ENCODE measurements at places on chromosomes 7 and 10. TPM values are rescaled to one million over a fixed set of nuclear protein-coding genes. Genes with fewer than 3 reads are reported as not detected.

Gene PLA2G12B
- not detected for total RNA-seq

Gene OR2A1
- 0.36 TPM for total RNA-seq

DNA sequence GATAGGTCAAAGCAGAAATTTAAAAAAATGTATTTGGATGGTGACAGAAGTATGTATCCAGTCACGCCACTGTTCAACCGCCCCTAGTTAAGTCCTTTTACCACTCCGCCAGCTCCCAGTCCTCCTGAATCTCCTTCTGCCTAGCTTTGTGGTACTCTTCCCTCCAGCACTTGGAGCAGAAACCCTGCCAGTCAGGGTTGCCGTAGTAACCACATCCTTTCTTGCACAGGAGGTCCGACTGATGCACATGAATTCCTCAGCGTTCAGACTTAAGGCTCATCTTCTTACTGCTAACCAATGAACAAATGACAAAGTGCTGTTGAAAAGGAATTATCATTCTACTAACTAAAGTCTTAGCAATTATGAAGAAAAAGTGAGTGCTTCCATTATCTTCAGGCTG is 175.3 kb upstream of the KCTD7 start:
- no peak overlapping the region for H3K27ac ChIP-seq
- H3K27me3 ChIP-seq, result no peaks in the 10 kb centered on the region
- no peak for DNase-seq

DNA sequence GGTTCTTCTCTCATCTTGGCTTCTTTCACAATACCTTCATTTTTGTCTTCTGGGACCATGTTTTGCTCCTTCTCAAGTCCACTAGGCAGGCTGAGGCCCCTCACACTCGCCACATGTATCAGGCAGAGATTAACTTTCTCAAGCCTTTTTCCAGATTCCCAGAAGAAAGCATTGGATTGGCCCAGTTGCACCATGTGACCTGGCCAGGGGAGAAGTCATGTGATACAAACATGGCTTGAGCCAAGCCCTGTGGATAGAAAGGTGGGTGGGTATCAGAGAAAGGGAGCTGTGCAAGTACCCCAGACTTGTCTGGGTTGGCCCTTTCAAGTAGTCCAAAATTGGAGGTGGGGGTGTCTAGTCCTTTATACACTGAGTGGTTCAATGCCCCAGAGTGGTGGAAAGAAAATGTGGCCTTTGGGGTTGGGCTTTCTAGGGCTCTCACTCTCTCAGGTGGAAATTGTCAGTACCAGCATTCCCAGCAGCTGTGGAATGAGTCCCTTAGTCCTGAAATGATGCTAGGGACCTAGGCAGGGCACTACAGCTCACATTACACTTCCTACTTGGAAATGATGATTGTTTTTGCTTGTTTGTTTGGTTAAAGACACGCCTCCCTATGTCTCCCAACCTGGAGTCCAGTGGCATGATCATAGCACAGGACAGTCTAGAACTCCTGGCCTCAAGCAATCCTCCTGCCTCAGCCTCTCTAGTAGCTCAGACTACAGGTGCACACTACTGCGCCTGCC is 36.9 kb upstream of the C10orf67 start:
- no peak overlapping the region for H3K4me3 ChIP-seq
- DNase-seq, result no peak
- H3K27me3 ChIP-seq, result no peaks in the 10 kb centered on the region
- no peaks in the 10 kb centered on the region for H3K4me1 ChIP-seq
- H3K27ac ChIP-seq, result no peak overlapping the region

DNA sequence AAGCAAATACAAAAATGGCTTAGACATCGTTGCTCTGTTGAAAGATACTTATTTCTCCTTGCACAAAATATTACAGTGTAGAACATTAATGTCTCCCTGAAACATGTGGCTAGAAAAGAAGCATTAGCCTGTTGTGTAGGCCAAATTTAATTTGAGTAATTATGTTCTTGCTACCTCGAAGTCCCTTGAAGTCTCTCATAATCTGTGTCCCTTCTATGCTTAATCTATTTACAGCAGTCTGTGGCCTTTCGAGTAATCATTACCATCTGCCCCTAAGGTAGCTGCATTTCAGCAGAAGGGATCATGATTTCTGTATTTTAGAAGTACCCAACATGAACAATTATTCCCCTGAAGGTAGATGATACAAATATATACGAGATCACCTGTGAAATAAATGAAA is 615.2 kb downstream of the GRM8 start:
- DNase-seq, result no peak
- no peak overlapping the region for H3K27ac ChIP-seq
- no peaks in the 10 kb centered on the region for H3K27me3 ChIP-seq
- H3K4me1 ChIP-seq, result no peaks in the 10 kb centered on the region
- no peaks in the 10 kb centered on the region for H3K36me3 ChIP-seq

DNA sequence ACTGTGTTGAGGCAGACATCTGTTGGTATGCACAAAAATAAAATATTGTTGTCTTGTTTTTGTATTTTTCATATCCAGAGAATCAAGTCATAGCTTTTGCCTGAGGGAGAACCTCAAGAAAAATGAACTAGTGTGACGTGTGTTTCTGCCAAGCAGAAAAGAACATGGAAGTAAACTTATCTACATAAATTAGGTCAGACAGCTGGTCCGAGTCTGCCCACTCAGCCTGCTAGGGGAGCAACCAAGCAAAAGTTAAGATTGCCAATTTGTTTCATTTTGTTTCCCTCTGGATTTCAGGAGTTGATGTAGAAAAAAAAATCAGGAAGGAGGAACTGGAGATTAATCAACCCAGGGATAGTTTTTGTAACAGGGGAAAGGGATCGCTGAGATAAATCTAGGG is 572.4 kb upstream of the LRRTM3 start:
- no peaks in the 10 kb centered on the region for H3K4me1 ChIP-seq
- H3K27me3 ChIP-seq, result no peaks in the 10 kb centered on the region
- no peak overlapping the region for H3K27ac ChIP-seq
- H3K4me3 ChIP-seq, result no peak overlapping the region
- no peak for DNase-seq
- no peaks in the 10 kb centered on the region for H3K36me3 ChIP-seq

GRCh38 chr10:29102233-29102632 is 186.6 kb upstream of the LYZL1 start:
- H3K4me3 ChIP-seq, result no peak overlapping the region
- no peaks in the 10 kb centered on the region for H3K36me3 ChIP-seq
- no peak for DNase-seq
- H3K4me1 ChIP-seq, result peaks cover 15% of the 10 kb centered on the region
